ENCODE measurements at places on chromosomes 2 and 18.

DNA sequence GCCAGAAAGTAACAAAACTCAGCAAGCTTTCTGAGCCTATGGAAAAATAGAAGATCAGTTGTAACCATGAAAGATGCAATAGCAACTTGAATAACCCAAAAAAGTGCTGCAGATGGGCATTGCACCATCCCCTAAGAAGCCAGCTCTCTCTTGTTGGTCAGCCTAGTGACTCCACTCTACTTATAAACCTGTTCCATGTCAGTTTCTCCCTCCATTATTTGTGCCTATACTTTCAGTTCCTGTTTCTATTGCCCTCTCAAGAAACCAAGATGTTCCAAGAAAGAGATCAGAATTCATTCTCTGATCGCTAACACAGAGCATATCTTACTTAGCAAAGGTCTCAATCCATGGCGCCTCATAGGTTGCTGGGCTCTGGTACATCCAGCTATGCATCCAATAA is 170.3 kb upstream of the MAP2 start:
- no peak for DNase-seq

- DNase-seq = no peak
Measured at GRCh38 chr2:226403369-226403768, 396.3 kb downstream of the IRS1 start.

DNA sequence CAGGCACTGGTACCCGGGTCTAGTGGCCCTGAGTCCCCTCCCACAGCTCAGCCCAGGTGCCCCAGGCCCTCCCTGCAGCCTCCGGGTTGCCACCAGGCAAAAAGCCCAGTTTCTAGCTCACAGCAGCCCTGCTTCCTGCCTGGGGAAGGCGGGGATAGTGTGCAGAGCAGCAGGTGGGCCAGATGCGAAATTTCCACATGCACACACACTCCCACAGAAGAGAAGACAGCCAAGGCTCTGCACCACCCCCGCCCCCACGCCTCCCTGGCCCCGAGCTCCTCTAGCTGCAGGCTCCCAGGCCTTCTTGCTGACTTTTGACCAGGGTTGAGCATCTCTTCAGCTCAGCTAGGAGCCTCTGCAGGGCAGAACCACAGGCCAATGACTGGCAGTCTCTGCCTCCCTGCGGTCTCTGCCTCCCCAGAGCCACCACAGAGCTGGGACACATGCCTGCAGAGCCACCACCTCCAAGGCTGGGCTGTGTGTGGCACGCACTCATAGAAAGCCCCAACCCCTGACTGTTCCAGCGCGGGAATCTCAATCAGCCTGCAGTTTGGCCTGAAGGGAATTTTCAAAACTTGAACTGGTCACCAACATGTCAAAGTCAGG is 7.2 kb downstream of the SLC66A2 start:
- DNase-seq = no peak

DNA sequence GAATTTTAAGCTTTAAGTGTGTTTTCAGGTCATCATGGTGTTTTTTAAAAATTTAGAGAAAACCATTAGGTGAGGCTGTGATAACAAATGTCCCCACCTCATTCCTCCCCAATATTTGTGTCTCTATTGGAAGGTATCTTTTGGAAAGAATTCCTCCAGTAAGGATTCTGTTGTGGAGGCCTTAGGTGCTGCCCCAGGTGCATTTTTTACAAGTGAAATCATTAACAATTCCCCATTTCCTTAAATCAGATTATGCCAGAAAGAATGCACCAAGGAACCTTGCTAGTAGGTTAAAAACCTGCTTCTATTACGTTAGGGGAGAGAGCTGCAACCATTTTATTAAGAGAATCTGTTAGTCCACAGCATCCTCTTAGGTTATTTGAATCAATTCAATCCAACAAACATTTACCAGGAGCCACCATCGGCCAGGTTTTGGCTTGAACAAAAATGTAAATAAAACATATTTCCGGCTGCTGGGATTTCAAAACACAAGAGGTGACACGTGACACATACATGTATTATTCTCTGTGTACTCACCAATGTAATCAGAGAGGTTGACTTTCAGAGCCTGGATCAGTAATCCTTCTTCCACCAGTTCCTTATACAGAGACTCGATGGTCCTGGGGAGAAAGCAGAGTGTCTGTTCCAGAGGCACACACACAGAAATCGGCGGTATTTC is 112.5 kb upstream of the ASB18 start:
- DNase-seq = no peak

- no peak for DNase-seq
Measured at GRCh38 chr18:78641689-78642231, 337.9 kb upstream of the SALL3 start.

- DNase-seq = no peak
Measured at GRCh38 chr2:225597911-225598310, 198.4 kb downstream of the NYAP2 start.

GRCh38 chr2:182980115-182980514 is 58.1 kb downstream of the NCKAP1 start:
- DNase-seq = no peak
